GM23338 (cell line): ENCODE measurements at places on chromosomes 2 and 18.

GRCh38 chr2:96320728-96321622, 4.1 kb upstream of the ITPRIPL1 start:
- peak; percentile 66 for DNase-seq

GRCh38 chr2:40147360-40147759, 304.5 kb downstream of the SLC8A1 start:
- DNase-seq = no peak

DNA sequence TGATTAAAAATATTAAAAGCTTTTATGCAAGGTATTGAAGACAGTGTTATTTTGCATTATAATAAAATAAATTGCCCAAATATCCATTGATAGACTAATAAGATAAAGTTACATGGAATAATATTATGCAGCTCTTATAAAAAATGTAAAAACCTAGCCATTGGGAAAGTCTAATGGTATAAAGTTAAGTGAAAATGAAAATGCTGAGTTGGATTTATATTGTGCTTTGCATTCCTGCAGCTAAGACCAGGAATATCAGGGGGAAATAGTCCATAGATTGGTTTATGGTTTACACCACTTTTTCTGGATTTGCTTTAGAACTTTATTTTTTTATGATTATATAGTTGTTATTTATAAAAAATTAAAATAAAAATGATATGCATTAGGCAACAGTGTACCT, 46.1 kb upstream of the LYPD6B start:
- DNase-seq = no peak

DNA sequence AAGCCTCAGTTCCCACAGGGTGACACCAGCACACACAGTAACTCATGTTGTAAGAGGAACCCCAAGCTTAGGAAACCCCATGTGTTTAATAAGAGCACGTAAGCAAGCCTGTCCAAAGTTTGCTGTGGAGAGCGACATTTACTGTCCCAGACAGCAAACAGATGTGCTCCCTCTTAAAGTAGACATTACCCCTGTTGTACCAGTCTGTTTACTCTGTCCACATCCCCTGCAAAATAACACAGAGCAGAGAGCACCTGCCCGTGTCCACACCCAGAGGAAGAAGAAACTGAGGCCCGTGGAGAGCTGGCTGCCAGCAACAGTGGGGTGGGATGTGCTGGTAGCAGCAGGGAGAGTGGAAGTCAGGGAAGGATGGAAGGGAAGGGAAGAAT, 243.5 kb downstream of the GBX2 start:
- DNase-seq = no peak

- DNase-seq = peak; percentile 64
These were observed 1021.2 kb downstream of the LRP1B start for GRCh38 chr2:141109633-141110032.

GRCh38 chr18:48785091-48785614, 165.6 kb downstream of the SMAD7 start:
- no peak for DNase-seq

DNA sequence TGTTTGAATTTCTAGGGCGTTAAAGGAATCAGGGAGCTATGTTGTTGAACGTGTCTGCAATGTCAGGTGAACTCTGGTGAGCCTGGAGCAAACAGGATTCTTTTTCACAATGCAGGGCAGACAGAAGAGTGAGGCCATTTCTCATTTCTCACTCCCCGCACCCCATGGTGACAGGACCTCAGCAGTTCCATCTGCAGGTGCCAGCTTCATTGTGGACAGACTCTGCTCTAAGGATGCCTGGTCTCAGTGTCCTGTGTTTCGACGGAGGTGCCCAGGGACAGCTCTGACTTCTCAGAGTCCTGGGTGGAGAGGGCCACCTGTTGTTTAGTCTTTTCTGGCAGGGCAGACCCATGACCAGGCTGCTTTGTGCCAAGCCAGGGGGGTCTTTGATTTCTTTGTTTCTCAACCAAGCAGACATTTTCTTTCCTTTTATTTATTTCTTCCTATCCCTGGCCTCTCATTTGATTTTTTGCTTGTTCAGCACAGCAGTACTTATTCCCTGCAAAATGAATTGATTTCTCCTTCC, 201.5 kb downstream of the RNF144A start:
- DNase-seq = no peak

DNA sequence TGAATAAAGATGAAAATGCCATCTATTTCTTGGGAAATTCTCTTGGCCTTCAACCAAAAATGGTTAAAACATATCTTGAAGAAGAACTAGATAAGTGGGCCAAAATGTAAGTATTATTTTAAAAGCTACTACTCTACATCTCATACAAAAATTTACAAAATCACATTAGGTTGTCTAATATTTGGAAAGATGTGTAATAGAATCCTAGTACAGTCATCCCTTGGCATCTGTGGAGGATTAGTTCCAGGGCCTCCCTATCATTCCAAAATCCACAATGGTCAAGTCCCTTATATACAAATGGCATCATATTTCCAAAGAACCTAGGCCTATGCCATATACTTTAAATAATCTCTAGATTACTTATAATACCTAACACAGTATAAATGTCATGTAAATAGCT, 41.2 kb downstream of the KYNU start:
- DNase-seq = no peak

- peak; percentile 77 for DNase-seq
These were observed 16.7 kb upstream of the STAT1 start for GRCh38 chr2:191030521-191031154.

DNA sequence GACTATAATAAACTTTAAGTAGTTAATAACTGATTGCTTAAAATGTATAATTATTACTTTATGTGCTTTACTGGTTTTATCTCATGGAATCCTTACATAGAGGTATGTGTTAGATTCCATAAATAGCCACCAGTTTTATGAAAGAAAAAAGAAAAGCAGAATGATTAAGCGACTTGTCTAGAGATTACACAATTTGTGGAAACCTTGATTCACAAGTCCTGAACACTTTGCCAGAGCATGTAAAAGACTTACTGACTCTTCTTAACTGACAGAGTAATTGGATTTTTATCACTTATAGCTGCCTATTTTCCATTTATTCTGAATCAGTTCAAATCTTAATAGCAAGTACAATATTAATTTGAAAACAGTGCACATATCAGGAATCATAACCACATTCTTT, 448.7 kb upstream of the NETO1 start:
- no peak for DNase-seq

GRCh38 chr2:178395295-178395694, 55.7 kb downstream of the PRKRA start:
- DNase-seq = no peak

DNA sequence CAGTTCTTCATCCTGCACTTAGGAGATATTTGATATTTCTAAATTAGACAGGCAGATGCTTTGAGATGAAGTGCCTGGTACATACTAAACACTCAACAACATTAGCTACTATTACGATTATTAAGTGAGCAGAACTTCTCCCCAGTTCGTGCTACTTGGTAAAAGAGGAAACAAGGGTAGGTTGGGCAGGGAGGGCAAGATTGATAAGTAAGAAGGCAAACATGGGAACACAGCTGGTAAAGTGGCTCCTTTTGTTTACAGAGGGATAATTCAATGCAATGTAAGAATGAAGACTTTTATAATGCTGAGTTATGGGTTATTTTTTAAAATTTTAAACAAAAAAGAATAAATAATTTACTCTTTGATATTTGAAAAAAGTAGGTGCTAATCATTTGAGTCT, 15.9 kb upstream of the WIPF1 start:
- DNase-seq = no peak
